ENCODE measurements at places on chromosomes 4 and X.

DNA sequence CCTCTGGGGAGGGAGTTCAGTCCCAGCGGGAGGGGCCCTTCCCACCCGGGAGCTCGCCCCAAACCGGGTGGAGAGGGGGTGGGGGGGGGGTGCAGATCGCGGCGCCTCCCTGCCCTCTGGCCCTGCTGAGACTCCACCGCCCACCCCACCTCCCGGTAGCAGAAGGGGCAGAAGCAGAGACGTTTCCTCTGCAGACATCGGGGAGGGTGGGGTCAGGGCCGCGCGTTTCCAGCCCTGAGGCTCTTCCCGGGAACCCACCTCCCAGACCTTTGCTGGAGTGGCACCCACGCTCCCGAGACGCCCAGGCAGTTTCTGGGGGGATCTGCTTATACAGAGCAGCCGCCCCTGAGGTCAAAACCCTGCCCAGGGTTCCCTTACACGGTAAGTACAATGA lies 30.2 kb downstream of the CPLX1 start:
- no peak for DNase-seq

GRCh38 chr4:21535898-21536297 lies 412.7 kb downstream of the KCNIP4 start:
- no peak for DNase-seq

GRCh38 chr4:108107101-108107500 lies 61.6 kb downstream of the LEF1 start:
- no peak for DNase-seq

DNA sequence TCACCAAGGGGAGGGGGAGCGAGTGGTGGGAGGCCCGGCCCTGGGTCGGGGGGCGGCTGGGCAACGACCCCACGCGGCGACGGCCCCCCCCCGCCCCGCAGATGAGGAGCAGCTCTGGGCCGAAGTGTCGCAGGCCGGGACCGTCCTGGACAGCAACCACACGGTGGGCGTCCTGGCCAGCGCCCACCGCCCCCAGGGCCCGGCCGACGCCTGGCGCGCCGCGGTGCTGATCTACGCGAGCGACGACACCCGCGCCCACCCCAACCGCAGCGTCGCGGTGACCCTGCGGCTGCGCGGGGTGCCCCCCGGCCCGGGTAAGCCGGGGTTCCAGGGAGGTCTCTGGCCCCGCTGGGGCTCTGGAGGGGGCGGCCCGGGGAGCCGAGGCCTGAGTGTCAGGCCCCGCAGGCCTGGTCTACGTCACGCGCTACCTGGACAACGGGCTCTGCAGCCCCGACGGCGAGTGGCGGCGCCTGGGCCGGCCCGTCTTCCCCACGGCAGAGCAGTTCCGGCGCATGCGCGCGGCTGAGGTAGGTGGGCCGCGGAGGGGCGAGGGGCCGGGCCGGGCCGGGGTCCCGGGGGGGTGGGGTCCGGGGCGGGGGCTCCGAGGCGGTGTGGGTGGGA lies 8.7 kb upstream of the FGFRL1 start:
- DNase-seq = no peak

DNA sequence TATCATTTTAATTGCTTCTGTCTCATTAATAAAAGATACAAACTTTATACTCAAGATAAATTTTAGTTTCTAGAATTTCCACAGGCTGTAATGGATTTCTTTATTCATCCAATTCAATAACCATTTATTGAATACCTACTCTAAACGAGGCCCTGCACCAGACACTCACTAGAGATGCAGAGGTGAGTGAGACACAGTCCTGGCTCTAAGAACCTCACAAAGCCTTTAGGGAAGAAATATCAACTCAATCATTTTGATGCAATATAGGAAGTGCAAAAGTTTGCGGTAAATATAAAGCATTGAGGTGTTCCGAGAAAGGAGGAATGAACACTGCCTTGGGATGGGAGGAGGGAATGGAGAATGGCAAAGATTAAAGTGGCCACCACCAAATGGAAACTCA lies 81.6 kb upstream of the SH3RF1 start:
- no peak for DNase-seq

GRCh38 chrX:11725631-11726442 lies 32.2 kb upstream of the MSL3 start:
- no peak for DNase-seq

DNA sequence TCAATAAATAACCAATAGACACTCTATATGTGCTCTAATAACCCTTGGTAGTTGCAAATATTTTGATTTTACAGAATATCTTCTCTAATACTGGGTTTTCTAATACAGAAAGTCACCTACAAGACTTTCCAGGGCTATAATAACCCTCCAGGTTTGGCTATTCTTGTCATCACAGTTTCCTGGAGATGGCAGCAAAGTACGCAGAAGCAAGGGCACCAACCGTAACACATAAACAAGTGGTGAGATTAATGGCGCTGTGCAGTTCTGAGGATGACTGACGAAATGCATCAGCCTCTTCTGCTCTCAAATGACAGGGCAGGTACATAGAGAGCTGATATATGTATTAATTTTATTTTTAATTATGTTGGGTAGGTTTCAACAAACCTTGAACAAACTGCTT lies 122.4 kb downstream of the C4orf33 start:
- DNase-seq = no peak

- no peak for DNase-seq
Observed at GRCh38 chr4:83209419-83209818, 75.2 kb downstream of the COQ2 start.

DNA sequence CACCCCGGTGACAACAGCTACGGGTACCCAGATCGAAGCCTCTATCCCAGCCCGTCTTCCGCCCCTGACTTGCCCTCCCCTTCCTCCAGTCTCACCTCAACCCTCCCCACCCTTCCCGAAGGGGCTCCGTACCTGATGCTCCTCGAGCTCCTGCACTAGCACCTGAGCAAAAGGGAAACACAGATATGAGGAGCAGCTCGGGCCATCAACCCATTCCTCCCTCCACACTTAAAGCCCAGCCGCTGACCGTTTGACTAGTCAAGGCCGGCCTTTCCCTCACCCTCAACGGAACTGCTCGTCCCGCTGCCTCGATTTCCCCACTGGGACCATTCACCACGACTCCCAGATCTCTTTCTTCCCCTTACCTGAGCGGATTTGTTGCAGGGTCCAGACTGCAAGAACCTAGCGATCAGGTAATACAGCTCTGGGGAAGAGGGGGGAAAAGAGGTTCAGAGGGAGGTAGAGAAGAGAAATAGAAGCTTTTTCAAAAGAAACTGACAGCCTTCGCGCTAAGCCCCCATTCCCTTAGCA lies 731 bp downstream of the BRWD3 start:
- DNase-seq = no peak

- DNase-seq = no peak
Observed at GRCh38 chr4:53852343-53852742, 212.1 kb downstream of the CHIC2 start.

- DNase-seq = no peak
Observed at GRCh38 chrX:125132274-125132673, 187.4 kb upstream of the TEX13C start.

- DNase-seq = no peak
Observed at GRCh38 chr4:119286377-119287002, 35.4 kb downstream of the FABP2 start.

DNA sequence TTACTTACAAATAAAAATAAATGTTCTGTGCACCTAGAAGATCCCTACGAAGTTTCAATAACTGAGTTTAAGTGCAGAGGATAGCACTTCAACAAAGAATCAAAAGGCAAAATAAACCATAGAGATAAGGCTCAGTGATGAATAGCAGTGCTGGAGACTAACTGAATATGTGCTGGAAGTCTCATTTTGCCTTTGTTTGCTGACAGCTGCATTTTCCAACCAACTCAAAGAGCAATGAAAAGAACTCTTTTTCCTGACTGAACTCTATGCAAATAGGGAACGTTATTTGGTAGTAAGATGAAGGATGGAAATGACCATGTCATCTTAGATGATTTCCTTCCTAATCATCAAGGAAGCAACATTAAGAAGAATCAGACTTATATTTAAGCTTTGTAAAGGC lies 32.7 kb upstream of the ADH7 start:
- DNase-seq = no peak

DNA sequence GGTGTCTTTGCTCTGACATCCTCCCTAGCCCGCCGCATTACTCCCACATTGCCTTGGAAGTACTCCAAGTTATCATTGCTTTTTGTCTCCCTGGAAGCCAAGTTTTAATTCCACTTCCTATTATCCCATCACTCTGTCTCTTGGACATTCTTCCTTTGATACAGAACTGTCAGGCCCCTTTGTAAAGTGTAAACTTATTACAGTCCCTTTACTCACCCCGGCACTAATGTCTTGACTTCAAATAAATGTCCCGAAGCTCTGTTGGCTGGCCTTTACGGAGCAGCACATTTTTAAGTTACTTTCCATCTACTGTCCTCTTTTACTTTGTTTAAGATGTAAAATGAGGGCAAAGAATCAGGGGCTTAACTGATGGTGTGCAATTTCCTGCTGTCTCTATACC lies 223.5 kb upstream of the IGFBP7 start:
- DNase-seq = no peak

DNA sequence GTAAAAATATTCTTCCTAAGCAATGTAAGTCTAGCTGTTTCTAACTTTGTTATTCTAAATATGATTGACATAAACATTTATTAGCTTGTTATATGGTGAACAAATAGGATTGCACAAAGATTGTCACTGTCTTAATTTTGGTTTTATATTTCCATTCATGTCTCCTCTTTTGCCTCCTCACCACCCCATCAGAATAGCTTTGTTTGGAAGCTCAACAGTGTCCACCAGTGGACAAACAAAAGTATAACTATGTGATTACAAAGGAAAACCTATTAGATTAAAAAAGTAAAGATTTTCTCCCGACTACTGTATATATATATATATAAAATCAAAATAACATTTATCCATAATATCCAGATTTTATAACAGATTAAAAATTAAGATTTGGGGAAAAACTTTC lies 468.2 kb downstream of the ZIC3 start:
- no peak for DNase-seq

GRCh38 chr4:86338989-86339388 lies 20.9 kb downstream of the MAPK10 start:
- DNase-seq = no peak

DNA sequence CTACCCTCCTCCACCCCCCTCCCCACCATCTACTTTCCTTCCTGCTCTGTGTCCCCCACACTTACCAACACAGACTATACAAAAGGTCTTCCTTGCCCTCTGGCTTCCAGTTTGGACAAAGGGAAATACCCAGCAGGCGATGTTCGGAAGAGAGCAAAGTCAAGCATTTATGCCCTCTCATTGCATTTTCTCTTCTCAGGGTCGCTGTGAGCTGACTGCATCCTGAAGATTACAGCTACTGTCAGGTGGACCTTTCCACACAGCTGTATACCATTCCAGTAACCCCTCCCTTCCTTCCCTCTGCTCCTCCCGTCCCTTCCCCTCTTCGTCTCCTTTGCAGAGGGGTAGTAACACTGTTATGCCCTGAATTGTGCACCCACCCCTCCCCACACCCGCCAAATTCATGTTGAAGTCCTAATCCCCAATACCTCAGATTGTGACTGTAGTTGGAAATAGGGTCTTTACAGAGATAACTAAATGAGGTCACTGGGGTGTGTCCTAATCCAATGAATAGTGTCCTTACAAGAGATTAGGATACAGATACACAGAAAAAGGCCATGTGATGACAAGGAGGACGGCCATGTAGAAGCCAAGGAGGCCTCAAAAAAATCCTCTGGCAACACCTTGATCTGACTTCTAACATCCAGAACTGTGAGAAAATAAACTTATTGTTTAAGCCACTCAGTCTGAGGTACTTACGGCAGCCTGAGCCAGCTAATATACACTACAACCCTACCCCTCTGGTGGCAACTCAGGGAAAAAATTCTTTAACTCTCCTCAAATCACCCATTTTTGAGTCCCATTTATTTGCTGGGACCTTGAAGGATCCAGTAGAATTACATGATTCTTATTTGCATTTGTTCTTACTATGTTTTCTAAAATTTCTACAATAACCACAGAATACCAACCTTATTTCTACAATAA lies 11.7 kb downstream of the MORF4L2 start:
- no peak for DNase-seq

- DNase-seq = no peak
Observed at GRCh38 chr4:94531991-94532789, 80.4 kb downstream of the PDLIM5 start.

- peak; percentile 18 for DNase-seq
Observed at GRCh38 chr4:184911310-184911709, 85.5 kb upstream of the ACSL1 start.

- DNase-seq = no peak
Observed at GRCh38 chr4:130034876-130035275, 938.9 kb downstream of the C4orf33 start.

GRCh38 chr4:20618731-20619130 lies 81.5 kb upstream of the PACRGL start:
- no peak for DNase-seq

DNA sequence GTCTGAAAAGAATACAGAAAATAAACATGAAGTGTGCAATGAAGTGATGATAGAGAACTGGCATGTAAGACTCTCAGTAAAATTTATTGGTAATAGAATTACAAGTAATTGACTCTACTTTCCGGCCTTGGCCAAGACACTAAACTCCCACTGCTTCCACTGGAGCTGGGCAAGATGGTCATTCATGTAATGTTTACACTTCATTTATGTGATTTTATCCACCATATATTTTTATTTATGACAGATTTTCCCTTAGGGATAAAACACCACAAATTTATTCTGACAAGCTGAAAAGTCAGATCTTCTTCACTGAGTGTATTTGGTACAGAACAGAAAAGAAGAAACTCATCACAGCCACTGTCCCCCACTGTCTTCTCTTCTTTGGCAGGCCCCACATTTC lies 191.9 kb downstream of the SLC39A8 start:
- no peak for DNase-seq

DNA sequence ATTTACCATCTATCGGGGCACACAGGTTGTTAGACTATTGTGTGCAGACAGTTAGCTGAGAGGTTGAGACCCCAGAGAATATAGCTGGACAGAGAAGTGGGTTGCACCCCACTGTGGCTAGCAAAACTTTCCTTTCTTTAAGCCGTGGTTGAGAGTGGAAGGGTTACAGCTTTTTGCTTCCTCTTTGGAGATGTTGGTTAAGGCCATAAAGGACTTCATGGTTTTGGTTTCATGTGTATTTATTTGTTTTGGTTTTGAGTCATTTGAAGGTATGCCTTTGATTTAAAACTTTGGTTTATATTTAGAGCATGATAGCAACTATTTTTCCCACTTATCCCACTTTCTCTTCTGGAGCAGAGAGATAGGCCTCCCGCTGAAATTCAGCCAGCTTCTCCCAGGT lies 274.3 kb upstream of the IL1RAPL1 start:
- DNase-seq = no peak

DNA sequence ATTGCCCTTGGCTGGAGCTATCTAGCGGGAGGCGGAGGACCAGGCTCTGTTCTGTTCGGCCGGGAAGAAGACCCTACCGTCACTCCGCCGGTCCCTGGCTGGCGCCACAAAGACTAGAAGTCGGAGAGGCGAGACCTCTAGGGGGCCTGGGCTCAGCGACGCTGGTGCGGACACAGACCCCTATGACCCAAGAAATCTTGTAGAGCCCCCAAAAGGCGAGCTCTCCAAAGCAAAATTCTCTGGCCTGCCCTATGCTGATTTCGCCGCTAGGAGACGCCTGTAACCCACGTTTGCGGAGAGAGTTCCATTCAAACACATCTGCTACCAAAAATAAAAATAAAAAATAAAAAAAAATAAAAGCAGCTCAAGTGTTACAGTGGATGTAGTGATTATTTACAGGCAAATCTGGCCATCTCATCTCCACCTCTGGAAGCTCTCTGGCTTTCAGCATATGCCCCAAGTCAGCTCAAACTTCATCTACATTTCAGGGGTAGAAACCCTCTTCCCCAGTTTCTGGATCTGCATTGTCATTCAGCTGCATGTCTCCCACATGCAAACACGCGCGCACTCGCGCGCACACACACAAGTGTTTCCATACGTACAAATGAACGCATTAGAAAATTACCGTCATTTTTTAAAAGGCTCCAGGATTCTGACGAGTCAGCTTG lies 2.4 kb upstream of the PCDH10 start:
- no peak for DNase-seq

GRCh38 chrX:109484886-109485285 lies 3.0 kb upstream of the GUCY2F start:
- DNase-seq = no peak

All from stimulated activated CD4-positive, alpha-beta T cell treated with anti-CD3 and anti-CD28 coated beads, Interleukin-12 subunit alpha, Interleukin-12 subunit beta, amount 100 ng/mL, for 48 hours (primary cell).